ENCODE measurements at places on chromosomes 12 and 14. TPM values are rescaled to one million over a fixed set of nuclear protein-coding genes. Genes with fewer than 3 reads are reported as not detected.

- ATAC-seq: no peak
These were observed 146.4 kb downstream of the LLPH start for GRCh38 chr12:65984227-65984479.

DNA sequence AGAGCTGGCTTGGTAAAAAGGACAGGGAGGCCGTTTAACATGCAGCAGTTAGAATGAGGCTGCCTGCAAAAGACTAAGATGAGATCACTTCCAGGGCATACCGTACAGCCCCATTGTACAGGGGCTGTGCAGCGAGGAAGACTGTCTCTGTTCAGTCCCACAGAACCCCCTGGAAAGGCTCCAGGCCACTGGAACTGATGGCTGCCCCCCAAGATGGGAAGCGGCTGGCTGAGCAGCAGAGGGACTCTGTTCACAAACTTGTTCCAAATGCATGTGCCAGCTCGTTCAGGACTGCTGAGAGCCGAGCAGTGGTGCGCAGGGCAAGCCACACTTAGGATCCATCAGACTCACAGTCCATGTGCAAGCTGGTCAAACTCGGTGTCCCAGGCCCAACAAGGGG lies 82.9 kb downstream of the CHGA start:
- ATAC-seq: no peak

DNA sequence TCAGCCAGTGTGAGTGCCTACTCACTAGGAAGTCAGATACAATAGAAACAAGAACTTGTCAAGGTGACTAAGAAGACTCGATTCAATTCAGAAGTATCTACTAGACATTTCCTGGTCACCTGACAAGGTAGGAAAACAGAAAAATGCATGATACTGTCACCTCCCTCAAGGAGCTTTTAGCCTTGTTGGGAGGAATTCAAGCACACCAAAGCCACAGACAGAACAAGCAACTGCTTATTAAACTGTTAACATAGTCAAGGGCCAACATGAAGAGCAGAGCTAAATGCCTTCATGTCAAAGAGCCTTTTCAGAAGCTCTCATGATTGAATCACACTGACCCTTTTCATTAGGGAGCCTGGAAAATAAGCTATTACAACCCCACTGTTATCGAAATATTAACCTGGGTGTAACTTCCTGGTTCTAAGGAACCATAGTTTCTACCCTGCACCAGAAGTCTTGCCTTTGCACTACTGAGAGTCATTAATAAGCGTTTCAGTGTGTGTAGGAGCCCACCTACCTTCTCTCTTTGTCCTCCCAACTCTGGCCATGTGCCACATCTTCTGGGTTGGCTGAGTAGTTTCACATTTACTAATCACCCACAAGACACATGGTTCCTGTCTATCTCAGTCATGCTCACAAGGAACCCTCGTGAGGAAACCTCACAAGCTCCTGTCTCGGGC lies 31.0 kb upstream of the LGALS3 start:
- ATAC-seq: peak; percentile 78

- peak; percentile 44 for ATAC-seq
These were observed 6.1 kb downstream of the SDR39U1 start for GRCh38 chr14:24436355-24437019.

GRCh38 chr12:124940143-124940392 lies 25.6 kb upstream of the UBC start:
- ATAC-seq: peak; percentile 2

DNA sequence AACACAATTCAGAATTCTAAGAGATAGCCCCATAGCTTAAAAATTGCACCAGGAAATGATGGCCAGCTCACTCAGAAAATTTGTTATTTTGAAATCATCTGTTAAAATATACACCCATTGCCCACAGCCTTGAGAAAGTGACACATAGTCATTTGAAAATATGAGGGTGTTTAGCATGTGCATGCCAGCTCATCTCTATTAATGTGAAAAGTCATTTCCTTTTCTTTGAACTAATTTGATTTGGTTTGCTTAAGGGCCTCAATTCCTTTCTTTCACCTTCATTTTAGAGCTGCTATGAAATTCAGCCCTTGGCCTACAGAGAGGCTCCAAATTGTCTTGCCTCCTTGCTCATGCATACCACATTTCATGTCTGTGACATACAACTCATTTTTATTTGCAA lies 241.4 kb downstream of the PHLDA1 start:
- ATAC-seq: peak; percentile 66

DNA sequence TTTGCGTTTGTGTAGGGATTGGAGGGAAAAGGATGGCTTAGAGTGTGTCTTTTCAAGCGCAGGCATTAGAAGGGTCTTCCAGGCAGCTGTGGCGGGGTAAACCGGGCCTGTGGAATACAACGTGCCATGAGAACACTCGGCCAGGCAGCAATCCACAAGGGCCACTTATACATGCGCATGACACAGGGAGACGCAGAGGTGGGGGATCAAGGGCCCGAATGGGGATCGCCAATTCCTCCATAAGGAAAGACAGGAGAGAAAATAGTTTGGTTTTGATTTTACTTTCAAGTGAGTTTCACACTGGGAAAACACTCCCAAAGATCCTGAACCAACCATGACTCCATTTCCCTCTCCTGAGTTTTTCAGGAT lies 71.6 kb downstream of the SPRING1 start:
- no peak for ATAC-seq

The ZBTB42 gene
- total RNA-seq: 3.2 TPM

The GDF3 gene
- not detected for total RNA-seq

The JAG2 gene
- 2.5 TPM for total RNA-seq

Data from activated T-helper 17 cell treated with anti-CD3 and anti-CD28 coated beads, Interleukin-2, amount 50 U/mL, for 72 hours (primary cell).